ENCODE measurements at places on chromosomes 13 and 19.

GRCh38 chr13:79791471-79792042 is 310.6 kb downstream of the NDFIP2 start:
- no peak for DNase-seq

- no peak for DNase-seq
These were observed 8.3 kb upstream of the NTN5 start for GRCh38 chr19:48681127-48681470.

- DNase-seq: no peak
These were observed 190.1 kb downstream of the KLF5 start for GRCh38 chr13:73248711-73249580.

- DNase-seq: no peak
These were observed 122.6 kb upstream of the FNDC3A start for GRCh38 chr13:48852911-48853727.

DNA sequence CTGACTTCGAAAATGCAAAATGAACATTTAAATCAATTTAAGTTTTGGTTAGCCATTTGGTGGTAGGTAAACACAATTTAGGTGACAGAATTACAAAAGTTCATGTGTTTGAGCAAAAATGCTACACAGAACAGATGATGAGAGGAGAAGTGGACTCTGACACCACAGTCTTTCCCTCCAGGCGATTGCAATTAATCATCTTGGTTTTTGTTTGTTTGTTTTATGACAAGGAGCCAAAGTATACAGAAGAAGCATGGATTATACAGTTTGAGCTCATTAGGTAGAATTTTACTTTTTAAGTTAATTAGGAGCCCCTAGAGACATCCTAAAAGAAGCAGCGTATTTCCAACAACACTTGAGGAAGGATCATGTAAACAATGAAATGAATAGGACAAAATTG is 49.3 kb upstream of the FREM2 start:
- no peak for DNase-seq

- no peak for DNase-seq
These were observed 18.3 kb downstream of the SAFB start for GRCh38 chr19:5641171-5641570.

GRCh38 chr19:11693505-11694499 is 44.9 kb downstream of the ZNF823 start:
- no peak for DNase-seq

DNA sequence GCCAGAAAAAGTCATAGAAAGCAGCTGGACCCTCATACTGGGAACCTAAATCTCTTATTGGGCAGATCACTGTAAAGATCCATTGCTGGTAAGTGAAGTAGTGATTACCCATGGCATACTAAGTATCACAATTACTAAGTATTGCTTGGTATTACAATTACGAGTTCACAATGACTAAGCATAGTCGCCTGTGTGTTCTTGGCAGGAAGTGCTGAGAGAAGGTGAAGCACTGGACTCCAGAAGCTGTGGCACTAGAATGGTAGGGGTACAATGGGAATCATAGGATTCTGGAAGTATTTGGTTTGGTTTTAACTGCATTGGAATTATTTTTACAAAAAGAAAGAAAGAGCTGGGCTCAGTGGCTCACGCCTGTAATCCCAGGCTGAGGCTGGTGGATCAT is 20.3 kb downstream of the LGALS16 start:
- DNase-seq: peak; percentile 35

DNA sequence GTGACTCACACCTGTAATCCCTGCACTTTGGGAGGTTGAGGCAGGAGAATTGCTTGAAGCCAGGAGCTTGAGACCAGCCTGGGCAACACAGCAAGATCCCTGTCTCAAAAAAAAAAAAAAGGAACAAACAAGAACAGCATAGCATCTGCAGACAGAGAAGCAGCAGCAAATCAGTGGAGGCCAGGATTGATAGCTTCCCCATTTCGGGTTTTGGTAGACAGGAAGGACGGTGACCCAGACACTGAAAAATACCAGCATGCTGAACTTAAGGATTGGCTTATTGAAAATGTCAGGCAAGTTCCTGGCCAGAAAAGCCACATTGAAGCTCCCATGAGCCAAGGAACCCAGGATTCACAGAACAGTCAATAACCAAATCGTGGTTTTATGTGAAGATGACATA is 3.0 kb downstream of the ZNF490 start:
- no peak for DNase-seq

GRCh38 chr13:100314132-100314910 is 225.4 kb downstream of the PCCA start:
- no peak for DNase-seq

- DNase-seq: no peak
These were observed 650.0 kb downstream of the DIAPH3 start for GRCh38 chr13:59513686-59514085.

DNA sequence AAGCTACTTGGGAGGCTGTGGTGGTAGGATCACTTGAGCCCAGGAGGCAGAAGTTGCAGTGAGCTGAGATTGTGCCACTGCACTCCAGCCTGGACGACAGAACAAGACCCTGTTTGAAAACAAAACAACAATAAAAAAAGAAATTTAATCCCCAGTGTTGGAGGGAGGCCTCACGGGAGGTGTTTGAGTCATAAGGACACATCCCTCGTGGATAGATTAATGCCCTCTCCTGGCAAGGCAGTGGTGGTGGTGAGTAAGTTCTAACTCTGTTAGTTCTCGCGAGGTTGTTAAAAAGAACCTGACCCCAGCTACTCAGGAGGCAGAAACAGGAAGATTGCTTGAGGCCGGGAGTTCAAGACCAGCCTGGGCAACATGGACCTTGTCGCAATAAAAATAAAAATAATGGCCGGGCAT is 27.6 kb upstream of the SIN3B start:
- DNase-seq: no peak

DNA sequence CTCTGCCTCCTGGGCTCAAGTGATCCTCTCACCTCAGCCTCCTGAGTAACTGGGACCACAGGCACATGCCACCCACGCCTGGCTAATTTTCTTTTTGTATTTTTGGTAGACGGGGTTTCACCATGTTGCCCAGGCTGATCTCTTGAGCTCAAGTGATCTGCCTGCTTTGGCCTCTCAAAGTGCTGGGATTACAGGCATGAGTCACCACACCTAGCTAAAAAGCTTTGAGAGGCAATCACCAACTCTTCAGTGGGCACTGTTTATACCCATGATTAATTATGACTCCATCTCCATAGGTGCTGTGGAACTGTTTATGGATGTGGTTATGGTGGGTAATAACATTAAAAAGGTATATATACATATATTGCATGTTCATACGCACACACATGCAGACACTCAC is 7.5 kb upstream of the RBM26 start:
- no peak for DNase-seq

- DNase-seq: peak; percentile 77
These were observed 729 bp upstream of the ARID3A start for GRCh38 chr19:925087-925525.

- no peak for DNase-seq
These were observed 17.7 kb downstream of the LSM14A start for GRCh38 chr19:34189917-34190425.

GRCh38 chr13:102726430-102726829 is 31.6 kb upstream of the METTL21C start:
- DNase-seq: no peak

- DNase-seq: peak; percentile 83
These were observed 5.2 kb upstream of the LMNB2 start for GRCh38 chr19:2461751-2462634.

All from activated CD4-positive, alpha-beta T cell treated with anti-CD3 and anti-CD28 coated beads, Interleukin-2, amount 50 U/mL, for 48 hours (primary cell).